ENCODE measurements at places on chromosomes 6 and 20. TPM values are rescaled to one million over a fixed set of nuclear protein-coding genes. Genes with fewer than 3 reads are reported as not detected.

HLA-DQA2 gene
- not detected for total RNA-seq

ETV7 gene
- total RNA-seq = 0.28 TPM

PLCB1 gene
- total RNA-seq = 0.20 TPM

CAGE1 gene
- 0.04 TPM for total RNA-seq

PERP gene
- 70.0 TPM for total RNA-seq

BPIFB4 gene
- not detected for total RNA-seq

ROS1 gene
- 0.24 TPM for total RNA-seq

PDCD2 gene
- 48.4 TPM for total RNA-seq

C20orf202 gene
- 0.07 TPM for total RNA-seq

TMEM217 gene
- total RNA-seq = 0.60 TPM

POM121L2 gene
- not detected for total RNA-seq

BEND6 gene
- 1.2 TPM for total RNA-seq

COL20A1 gene
- total RNA-seq = 0.45 TPM

C6orf89 gene
- 20.6 TPM for total RNA-seq

TSPO2 gene
- total RNA-seq = not detected

NT5E gene
- 21.7 TPM for total RNA-seq

TFAP2C gene
- 14.6 TPM for total RNA-seq

Measured in A549 treated with dexamethasone at 1 μM for 4 hours (cell line).